ENCODE measurements at places on chromosomes 5 and 9.

GRCh38 chr5:151204051-151204450, 19.8 kb downstream of the CCDC69 start:
- peaks cover 30% of the 10 kb centered on the region for H3K4me1 ChIP-seq
- H3K4me3 ChIP-seq: no peak overlapping the region
- no peak overlapping the region for H3K27ac ChIP-seq
- H3K27me3 ChIP-seq: no peaks in the 10 kb centered on the region
- H3K36me3 ChIP-seq: peaks cover 24% of the 10 kb centered on the region

DNA sequence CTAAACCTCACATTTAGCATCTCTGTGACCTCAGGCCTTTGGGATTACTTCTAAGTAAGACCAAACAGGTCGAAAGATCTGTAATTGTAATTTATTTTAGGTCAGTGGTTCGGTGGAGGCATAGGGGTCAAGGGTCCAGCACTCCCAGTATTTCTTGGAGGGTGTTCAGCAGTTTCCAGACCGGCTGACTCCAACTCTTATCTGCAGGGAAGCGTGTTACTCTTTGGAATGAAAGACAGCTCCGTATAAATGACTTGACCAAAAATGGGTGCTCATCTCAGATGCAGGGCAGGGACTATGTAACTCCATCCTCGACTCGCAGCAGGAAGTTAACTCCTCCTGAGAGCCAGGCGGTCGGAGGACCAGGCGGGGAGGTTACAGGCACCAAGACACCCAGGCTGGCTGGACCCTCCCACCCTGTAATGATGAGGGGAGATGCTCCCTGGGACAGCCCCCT, 620 bp upstream of the VPS13A start:
- H3K4me1 ChIP-seq: peaks cover 4% of the 10 kb centered on the region
- H3K36me3 ChIP-seq: no peaks in the 10 kb centered on the region
- H3K27ac ChIP-seq: peak overlapping the region; percentile 23
- no peak for DNase-seq

DNA sequence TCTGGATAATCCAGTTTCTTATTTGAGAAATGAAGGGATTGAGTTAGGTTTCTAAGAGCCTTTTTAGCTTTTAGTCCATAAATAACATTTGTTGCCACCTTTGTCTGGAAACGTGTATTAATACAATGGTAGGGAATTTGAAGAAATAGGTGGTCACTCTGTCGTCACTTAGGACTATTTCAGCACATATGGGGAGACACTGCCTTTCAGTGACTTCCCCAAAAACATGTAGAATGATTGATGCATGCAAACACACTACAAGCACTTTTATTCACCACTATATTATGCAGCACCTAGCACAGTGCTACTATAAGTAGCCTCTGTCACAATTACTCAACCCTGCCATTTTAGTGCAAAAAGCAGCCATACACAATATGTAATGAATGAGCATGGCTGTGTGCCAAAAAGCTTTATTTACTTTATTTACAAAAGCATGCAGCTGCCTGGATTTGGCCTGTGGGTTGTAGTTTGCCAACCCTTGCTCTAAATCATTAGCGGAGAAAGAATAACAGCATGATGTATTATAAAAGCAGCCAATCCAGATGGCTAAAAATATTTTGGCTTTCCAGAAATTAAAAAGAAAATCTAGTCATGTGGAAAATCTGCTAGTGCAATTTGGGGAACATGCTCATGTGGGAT, 154.2 kb upstream of the HMHB1 start:
- H3K4me3 ChIP-seq: no peak overlapping the region
- no peaks in the 10 kb centered on the region for H3K36me3 ChIP-seq
- H3K27ac ChIP-seq: no peak overlapping the region
- H3K27me3 ChIP-seq: no peaks in the 10 kb centered on the region
- DNase-seq: no peak

- DNase-seq: peak; percentile 67
- H3K36me3 ChIP-seq: no peaks in the 10 kb centered on the region
- H3K27me3 ChIP-seq: peaks cover 11% of the 10 kb centered on the region
- no peak overlapping the region for H3K27ac ChIP-seq
These were observed 2.3 kb upstream of the ZNF782 start for GRCh38 chr9:96856363-96857286.

- H3K4me3 ChIP-seq: no peak overlapping the region
- H3K4me1 ChIP-seq: no peaks in the 10 kb centered on the region
- no peak overlapping the region for H3K27ac ChIP-seq
- no peaks in the 10 kb centered on the region for H3K36me3 ChIP-seq
These were observed 302.7 kb upstream of the RGMB start for GRCh38 chr5:98470747-98471146.

- no peaks in the 10 kb centered on the region for H3K4me1 ChIP-seq
- H3K36me3 ChIP-seq: no peaks in the 10 kb centered on the region
- no peak for DNase-seq
- H3K27me3 ChIP-seq: no peaks in the 10 kb centered on the region
- no peak overlapping the region for H3K27ac ChIP-seq
These were observed 139.7 kb downstream of the GABBR2 start for GRCh38 chr9:98568909-98569469.

DNA sequence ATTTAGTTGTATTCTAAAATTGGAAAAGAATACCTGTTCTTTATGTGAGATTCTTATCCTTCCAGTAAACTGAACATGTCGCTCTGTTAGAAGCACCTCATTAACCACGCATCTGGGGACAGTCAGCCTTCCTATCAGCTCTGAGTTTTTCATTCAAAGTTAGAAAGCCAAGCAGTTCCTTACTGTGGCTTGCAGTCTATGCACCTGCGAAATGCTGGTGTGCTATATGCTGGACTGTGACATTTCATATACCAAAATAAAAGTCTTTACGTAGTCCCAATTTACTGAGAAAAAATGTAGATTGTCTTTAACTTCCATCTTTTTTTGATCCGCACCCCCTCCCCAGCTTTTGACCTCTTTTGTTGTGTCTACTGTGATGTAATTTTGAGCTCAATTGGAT, 4.3 kb downstream of the ANP32B start:
- peaks cover 6% of the 10 kb centered on the region for H3K36me3 ChIP-seq
- no peaks in the 10 kb centered on the region for H3K27me3 ChIP-seq
- H3K4me1 ChIP-seq: peaks cover 43% of the 10 kb centered on the region
- DNase-seq: no peak
- no peak overlapping the region for H3K27ac ChIP-seq

DNA sequence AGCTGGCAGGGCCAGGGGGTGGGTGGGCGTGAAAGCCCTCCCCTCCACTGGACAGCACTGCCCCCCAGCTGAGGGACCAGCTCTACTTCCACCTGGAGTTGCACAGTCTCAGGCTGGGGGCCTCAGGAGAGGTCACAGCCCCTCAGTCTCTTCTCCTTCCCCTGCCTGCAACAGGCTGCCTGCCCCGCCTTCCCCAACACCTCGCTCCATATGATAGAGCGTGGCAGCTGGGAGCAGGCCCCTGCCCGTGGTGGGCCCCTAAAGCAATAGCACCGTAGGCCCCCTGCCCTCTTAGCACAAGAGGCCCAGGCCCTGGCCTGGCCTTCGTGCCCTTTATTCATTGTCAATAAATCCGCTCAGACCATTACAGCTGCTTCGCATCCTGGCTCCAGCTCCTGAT, 3.9 kb downstream of the RELL2 start:
- no peak overlapping the region for H3K27ac ChIP-seq
- no peaks in the 10 kb centered on the region for H3K27me3 ChIP-seq
- H3K36me3 ChIP-seq: peaks cover 28% of the 10 kb centered on the region
- no peak for DNase-seq

DNA sequence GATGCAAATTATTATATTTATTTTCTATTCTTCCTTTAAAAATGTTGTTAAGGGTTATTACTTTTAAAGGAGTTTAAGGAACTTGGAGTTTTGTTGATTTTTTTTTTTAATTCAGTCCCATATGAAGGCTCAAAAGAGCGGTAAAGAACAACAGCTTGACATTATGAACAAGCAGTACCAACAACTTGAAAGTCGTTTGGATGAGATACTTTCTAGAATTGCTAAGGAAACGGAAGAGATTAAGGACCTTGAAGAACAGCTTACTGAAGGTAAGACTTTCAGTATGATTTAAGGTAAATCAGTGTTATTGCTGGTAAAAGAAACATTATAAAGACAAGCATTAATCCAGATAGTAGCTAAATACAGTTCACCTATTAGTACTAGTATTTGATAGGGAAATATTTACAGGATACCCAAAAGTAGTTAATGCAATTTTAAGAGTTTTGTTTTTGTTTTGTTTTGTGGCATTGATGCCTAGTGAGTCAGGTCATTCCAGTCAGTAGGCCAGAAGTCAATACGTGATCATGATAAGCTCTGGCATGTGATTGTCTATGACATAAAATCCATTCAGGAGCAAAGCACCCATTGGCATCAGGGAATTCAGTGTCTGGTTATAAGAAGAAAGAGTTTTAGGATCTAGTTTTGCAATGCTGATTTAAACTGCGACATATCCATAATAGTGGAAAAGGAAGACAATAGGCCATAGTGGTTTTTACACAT, 49.2 kb downstream of the CNTRL start:
- no peak overlapping the region for H3K4me3 ChIP-seq
- no peak overlapping the region for H3K27ac ChIP-seq
- DNase-seq: no peak
- no peaks in the 10 kb centered on the region for H3K27me3 ChIP-seq
- peaks cover 12% of the 10 kb centered on the region for H3K36me3 ChIP-seq

DNA sequence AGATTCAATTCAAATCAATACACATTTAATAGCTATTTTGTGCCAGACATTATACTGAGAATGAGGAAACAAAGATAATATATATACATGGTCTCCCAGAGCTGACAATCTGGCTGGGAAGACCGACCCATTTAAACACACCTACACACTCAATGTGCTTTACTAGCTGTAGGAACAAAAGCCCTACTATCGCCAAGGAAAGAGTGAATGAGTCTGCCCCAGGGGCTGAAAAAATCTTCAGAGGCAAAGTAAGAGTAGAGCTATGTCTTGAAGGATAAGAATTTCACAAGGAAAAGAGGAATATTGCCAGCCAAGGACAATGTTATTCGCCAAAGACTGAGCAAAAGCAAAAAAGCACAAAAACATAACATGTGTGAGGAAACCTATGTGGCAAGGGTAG, 6.6 kb downstream of the PFDN1 start:
- no peak for DNase-seq
- H3K27ac ChIP-seq: no peak overlapping the region
- no peaks in the 10 kb centered on the region for H3K4me1 ChIP-seq
- H3K36me3 ChIP-seq: peaks cover 16% of the 10 kb centered on the region
- H3K27me3 ChIP-seq: no peaks in the 10 kb centered on the region

GRCh38 chr5:142984011-142984410, 213.8 kb downstream of the ARHGAP26 start:
- H3K27me3 ChIP-seq: no peaks in the 10 kb centered on the region
- no peak for DNase-seq
- H3K4me3 ChIP-seq: no peak overlapping the region
- H3K36me3 ChIP-seq: no peaks in the 10 kb centered on the region

DNA sequence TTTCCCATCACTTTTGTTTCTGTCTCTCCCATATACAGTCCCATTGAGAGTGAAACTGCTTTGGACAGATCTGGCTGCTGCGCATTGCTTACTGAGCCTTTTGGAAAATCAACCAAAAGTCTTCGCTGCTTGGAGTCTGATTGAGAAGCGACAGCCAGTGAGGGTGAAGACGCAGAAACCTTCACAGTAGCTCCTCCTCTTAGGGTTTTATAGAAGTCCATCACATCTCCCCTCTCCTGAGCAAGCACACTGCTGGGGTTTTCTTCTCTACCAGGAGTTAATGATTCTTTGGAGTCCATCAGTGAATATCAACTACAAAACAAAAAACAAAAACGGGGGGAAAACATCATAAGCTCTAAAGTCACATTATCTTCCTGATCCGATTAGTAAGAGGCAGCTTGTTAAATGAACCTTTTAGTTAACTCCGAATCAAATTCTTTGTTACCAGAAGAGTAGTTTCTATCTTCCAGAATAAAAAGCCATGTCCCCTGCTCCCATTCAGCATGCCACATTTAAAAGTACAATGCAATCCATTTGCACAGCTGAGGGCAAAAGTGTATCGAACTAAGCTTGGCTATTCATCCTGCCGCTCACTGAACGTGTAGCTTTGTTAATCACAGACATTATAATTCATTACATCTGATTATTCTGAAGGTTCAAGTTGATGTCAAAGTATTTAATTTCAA, 2.8 kb downstream of the NR3C1 start:
- H3K27ac ChIP-seq: no peak overlapping the region
- H3K4me1 ChIP-seq: peaks cover 24% of the 10 kb centered on the region
- H3K4me3 ChIP-seq: peak overlapping the region; percentile 77

DNA sequence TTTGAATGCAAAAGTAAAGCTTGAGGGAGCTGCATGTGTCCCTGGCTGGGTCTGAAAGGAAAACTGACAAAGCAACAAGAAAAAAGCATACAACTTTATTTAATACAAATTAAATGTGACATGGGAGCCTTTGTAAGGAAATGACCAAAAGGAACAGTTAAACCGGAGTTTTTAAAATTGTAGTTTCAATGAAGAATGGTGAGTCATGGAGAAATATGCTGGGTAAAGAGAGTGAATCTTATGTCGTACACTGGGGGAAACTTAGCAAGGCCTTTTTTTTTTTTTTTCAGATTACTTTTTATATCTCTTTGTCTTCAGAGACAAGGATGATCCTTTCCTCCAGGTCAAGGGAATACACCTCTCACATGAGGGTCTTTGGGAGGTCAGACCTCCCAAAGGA, 50.1 kb upstream of the FBXL17 start:
- H3K36me3 ChIP-seq: no peaks in the 10 kb centered on the region
- no peak overlapping the region for H3K27ac ChIP-seq
- H3K4me1 ChIP-seq: no peaks in the 10 kb centered on the region
- H3K4me3 ChIP-seq: no peak overlapping the region
- DNase-seq: no peak

DNA sequence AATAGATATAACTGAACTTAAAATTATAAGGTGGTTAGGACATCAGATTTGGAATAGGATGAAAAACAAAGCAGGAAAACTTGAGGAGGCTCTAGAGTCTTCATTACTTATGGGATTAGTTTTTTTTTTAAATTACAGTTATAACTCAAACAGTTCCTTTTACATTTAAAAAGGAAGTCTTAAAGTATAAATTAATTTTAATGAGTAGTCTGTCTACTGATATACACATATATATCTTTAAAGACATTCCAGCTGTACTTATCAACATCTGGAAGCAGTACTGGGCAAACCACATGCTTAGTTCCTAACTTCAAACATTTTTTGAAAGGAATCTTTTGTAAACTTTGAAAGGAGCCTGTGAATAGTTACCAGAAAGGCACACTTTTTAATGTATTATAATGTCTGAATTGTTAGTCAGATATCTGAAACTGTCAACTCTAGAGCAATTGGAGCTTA, 6.0 kb downstream of the ACTBL2 start:
- no peak overlapping the region for H3K4me3 ChIP-seq
- H3K36me3 ChIP-seq: no peaks in the 10 kb centered on the region
- H3K4me1 ChIP-seq: no peaks in the 10 kb centered on the region
- H3K27me3 ChIP-seq: no peaks in the 10 kb centered on the region
- no peak overlapping the region for H3K27ac ChIP-seq

DNA sequence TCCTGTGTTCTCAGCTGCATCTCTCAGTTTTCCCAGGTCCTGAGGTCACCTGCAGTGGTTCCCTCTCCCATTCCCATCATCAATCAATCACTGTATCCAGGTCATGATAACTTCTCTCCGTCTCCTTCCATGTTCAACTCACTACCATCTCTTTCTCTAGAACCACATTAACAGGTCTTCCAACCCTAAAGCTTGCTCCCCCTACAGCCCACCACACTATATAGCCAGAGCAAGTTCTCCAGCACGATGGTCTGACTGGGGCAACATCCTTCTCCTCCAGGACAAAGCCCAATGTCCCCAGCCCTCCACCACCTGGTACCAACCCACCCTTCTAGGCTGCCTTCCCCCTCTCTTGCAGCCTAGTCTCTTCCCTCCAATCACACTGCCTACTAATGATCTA, 241.6 kb downstream of the CDK5RAP2 start:
- no peak overlapping the region for H3K4me3 ChIP-seq
- no peak overlapping the region for H3K27ac ChIP-seq
- no peak for DNase-seq
- H3K4me1 ChIP-seq: no peaks in the 10 kb centered on the region

- no peak overlapping the region for H3K4me3 ChIP-seq
- H3K4me1 ChIP-seq: no peaks in the 10 kb centered on the region
- no peak for DNase-seq
- H3K27me3 ChIP-seq: no peaks in the 10 kb centered on the region
These were observed 677.3 kb downstream of the PRELID2 start for GRCh38 chr5:145157841-145158240.
